ENCODE measurements at places on chromosomes 7 and 10. TPM values are rescaled to one million over a fixed set of nuclear protein-coding genes. Genes with fewer than 3 reads are reported as not detected.

- DNase-seq: no peak
These were observed 140.1 kb upstream of the ZNF92 start for GRCh38 chr7:65233409-65234034.

NPC1L1 gene
- total RNA-seq: 0.11 TPM

FFAR4 gene
- not detected for total RNA-seq

GRCh38 chr7:99004216-99004615, 125.9 kb downstream of the TRRAP start:
- no peak for DNase-seq
